ENCODE measurements at places on chromosomes 2 and 18.

- no peak for DNase-seq
Observed at GRCh38 chr2:151840216-151841046, 12.2 kb upstream of the ARL5A start.

DNA sequence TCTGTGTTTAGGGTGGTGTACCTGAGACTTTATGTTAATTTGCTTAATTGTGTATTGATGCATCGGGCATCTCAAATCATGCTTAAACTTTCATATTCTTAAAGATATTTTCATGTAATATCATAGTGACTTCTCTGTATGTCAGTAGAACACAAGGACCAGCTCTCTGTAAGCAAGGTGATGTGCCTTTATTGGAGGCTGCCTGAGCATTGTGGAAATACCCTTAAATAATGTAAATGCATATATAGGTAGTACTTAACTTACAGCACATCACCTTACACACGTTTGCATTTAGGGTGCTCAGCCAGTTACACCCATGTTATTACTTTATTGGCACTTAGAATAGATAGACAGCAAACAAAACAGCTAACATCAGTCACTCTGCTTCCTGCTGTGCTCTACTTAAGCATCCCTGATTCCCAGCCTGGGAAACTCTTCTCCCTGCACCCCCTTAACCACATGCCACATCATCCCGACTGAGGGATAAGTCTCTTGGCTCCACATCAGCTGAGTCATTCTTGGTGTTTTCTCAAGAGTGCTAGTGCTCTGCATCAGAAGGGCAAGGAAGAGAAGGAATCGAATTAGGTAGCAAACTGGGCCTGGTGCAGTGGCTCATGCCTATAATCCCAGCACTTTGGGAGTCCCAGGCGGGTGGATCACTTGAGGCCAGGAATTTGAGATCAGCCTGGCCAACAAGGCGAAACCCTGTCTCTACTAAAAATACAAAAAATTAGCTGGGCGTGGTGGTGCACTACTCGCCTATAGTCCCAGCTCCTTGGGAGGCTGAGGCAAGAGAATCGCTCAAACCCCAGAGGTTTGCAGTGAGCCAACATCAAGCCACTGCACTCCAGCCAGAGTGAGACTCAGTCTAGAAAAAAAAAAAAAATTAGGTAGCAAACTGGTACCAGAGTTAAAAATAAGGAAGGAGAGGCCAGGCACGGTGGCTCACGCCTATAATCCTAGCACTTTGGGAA is 108.7 kb downstream of the MAP3K20 start:
- DNase-seq: peak; percentile 99

DNA sequence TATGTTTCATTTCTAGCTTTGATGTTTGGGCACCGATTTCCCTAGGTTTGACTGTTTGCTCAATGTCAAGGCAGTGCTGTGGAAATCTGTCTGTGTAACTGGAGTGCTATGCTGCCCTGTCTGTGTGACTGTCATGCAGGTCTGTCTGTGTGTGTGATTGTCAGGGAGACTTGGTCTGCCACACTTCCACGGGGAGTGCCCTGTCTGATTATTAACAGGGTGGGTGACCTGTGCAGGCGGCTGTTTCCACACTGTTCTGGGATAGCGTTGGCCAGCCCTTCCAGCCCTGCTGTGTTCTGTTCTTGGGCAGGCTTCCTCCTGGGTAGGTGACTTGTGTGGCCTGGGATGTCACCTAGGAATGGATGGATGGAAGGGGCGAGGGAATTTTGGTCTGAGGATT is 85.3 kb downstream of the FHOD3 start:
- DNase-seq: no peak

DNA sequence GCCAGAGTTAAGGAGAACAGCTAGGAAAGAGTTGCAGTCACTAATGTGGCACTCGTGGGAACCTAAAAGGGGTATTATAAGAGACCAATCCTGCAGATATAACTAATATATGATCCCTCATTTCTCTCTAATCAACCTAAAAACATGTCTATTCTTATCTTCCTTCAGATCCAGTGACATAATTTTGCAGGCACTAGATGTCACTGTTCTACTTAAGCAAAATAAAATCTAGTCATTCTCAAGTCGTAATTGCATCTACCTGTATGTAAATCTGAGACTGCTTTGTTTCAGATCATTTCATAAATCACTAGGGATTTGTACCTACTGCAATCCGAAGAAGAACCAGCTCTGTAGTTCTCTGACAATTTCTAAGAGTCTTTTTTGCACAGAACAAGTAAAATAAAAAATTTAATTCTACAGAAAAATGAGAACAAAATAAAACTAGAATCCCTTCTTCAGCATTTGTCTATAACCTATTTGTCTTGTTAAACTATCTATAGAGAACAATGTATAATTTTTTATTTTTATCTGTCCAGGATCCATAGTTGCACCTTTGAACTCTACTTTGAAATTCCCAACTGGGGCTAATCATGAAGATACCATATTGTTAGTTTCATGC is 56.5 kb upstream of the ERBB4 start:
- peak; percentile 3 for DNase-seq

GRCh38 chr2:61471905-61472805 is 1.3 kb upstream of the USP34 start:
- DNase-seq: no peak

DNA sequence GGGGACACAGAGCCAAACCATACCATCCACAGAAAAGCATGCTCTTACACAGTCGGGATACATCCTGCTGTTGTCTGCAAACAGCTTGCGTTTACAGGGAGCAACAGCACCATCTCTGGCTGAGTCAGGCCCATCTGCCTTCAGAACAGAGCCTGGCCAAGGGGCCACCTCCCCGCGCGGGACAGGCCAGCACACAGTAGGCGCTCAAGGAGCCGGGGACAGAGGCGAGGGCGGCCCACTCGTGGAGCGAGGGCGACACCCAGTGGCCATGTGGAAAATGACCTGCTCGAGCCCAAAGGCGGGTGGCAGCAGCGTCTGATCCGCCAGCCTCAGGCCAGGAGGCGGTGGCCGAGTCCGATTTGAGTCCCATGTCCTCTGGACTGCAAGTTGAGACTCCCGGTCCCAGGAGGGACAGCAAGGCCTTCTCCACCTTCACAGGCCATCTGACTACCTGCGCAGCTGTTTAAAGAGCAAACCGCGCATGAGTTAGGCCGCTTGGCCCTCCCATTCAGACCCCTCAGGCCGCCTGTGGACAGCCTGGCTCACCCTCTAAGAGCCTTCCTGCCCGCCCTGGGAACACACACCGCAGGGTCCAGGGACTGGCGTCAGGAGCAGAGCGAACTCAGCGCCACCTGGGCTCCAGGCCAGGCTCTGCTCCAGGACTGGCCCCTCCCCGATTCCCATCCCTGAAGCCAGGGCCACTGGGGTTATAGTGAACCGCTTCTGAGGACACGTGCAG is 38.3 kb downstream of the TTC32 start:
- DNase-seq: peak; percentile 4

GRCh38 chr18:53004798-53005197 is 664.8 kb downstream of the DCC start:
- DNase-seq: no peak

All from AG09309 (cell line).